Activated naive CD8-positive, alpha-beta T cell treated with anti-CD3 and anti-CD28 coated beads for 36 hours (primary cell): ENCODE measurements at places on chromosomes 3 and 15.

- no peak for DNase-seq
- no peak overlapping the region for H3K27ac ChIP-seq
- H3K4me1 ChIP-seq: no peaks in the 10 kb centered on the region
Measured at GRCh38 chr3:56144805-56145204, 323.5 kb downstream of the ERC2 start.

GRCh38 chr3:160103397-160103796 is 114.8 kb downstream of the IL12A start:
- no peaks in the 10 kb centered on the region for H3K4me1 ChIP-seq
- no peak overlapping the region for H3K27ac ChIP-seq
- no peak overlapping the region for H3K4me3 ChIP-seq
- peaks cover 16% of the 10 kb centered on the region for H3K27me3 ChIP-seq

DNA sequence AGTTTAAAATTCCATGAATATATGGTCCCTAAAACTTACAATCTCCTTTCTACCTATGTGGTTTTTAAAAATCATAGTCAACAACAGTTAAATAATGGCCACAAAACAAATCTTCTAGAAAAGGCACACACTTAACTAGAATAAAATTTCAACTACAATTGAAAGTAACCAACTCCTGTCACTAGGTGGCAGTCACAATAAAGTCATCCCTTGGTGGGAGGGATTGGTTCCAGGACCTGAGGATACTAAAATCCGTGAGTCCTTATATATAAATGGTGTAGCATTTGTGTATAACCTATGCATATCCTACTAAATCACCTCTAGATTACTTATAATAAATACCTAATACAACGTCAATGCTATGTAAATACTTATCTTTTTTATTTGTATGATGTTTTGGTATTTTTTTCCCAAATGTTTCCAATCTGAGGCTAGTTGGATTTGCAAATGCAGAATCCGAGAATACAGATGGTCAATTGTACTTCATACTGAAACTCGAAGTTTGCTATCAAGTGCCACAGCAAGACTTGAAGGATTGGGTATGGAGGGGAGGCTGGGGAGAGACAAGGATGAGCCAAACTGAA is 172.6 kb downstream of the FMN1 start:
- no peak for DNase-seq
- no peak overlapping the region for H3K27ac ChIP-seq
- no peaks in the 10 kb centered on the region for H3K27me3 ChIP-seq
- H3K4me3 ChIP-seq: no peak overlapping the region

GRCh38 chr3:43629257-43629656 is 7.4 kb upstream of the ANO10 start:
- peaks cover 7% of the 10 kb centered on the region for H3K27me3 ChIP-seq
- peak overlapping the region; percentile 63 for H3K4me3 ChIP-seq

DNA sequence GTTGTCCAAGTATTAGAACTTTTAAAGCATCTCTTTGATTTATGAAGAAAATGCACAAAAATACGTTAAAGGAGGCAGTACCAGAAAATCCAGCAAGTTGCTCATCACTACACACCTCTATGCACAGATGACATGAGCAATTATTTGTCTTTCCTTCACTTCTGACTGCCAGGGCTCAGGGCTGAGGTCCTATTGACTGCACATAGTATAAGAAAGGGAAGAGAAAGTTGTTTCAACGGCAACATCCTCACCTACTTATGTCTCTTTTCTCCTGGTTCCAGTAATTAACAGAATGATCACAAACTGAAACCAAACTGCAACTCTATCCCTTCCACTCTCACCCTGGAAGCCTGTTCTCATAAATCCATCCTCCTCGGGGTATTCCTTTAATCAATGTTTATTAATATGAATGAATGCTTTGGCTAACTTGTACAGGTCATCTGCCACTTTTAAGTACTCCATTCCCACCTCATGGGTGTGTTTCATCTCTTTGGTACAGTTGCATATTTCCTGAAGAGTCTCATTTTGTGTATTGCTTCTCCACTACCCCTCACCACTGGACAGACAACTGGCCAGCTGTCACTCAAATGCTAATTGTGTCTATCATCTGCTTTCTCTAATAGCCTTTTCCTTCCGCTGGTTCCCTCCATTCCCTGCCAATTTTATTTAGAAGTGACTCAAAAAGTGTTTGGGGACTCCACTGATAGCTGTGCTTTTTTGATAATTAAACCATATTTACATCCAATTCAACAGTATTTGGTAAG is 34.5 kb downstream of the RAB27A start:
- H3K4me3 ChIP-seq: peak overlapping the region; percentile 77
- peaks cover 72% of the 10 kb centered on the region for H3K36me3 ChIP-seq
- no peaks in the 10 kb centered on the region for H3K27me3 ChIP-seq
- peaks cover 75% of the 10 kb centered on the region for H3K4me1 ChIP-seq
- peak overlapping the region; percentile 94 for H3K27ac ChIP-seq

- H3K4me1 ChIP-seq: no peaks in the 10 kb centered on the region
- H3K4me3 ChIP-seq: no peak overlapping the region
- H3K27me3 ChIP-seq: peaks cover 4% of the 10 kb centered on the region
- H3K36me3 ChIP-seq: no peaks in the 10 kb centered on the region
- no peak for DNase-seq
- no peak overlapping the region for H3K27ac ChIP-seq
Measured at GRCh38 chr15:66221126-66221525, 32.4 kb downstream of the MEGF11 start.

DNA sequence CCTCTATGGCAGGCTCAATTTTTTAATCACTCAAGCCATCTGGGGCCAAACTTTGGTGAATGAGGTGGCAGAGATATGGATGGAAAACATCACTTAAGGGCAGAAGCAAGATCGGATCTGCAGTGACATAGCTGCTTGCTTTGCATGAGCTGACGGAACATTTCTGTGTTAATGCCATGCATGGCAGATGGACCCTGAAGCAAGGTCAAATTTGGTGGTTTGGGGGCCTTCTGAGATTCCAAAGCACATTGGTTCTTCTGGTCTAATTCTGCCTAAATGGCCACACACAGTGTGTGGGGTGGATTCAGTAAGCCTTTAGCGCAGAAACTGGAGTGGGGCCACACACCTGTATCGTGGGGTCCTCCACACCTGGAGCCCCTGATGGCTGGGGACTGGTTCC is 38.3 kb upstream of the BCL2L10 start:
- DNase-seq: no peak
- no peaks in the 10 kb centered on the region for H3K4me1 ChIP-seq

- H3K27ac ChIP-seq: no peak overlapping the region
- no peaks in the 10 kb centered on the region for H3K27me3 ChIP-seq
- peaks cover 15% of the 10 kb centered on the region for H3K36me3 ChIP-seq
- no peak for DNase-seq
- peaks cover 12% of the 10 kb centered on the region for H3K4me1 ChIP-seq
- no peak overlapping the region for H3K4me3 ChIP-seq
Measured at GRCh38 chr3:43231276-43232000, 54.9 kb upstream of the SNRK start.

GRCh38 chr3:21256932-21257331 is 494.1 kb downstream of the ZNF385D start:
- no peak overlapping the region for H3K27ac ChIP-seq
- H3K36me3 ChIP-seq: no peaks in the 10 kb centered on the region
- H3K4me3 ChIP-seq: no peak overlapping the region
- no peaks in the 10 kb centered on the region for H3K4me1 ChIP-seq
- no peaks in the 10 kb centered on the region for H3K27me3 ChIP-seq

DNA sequence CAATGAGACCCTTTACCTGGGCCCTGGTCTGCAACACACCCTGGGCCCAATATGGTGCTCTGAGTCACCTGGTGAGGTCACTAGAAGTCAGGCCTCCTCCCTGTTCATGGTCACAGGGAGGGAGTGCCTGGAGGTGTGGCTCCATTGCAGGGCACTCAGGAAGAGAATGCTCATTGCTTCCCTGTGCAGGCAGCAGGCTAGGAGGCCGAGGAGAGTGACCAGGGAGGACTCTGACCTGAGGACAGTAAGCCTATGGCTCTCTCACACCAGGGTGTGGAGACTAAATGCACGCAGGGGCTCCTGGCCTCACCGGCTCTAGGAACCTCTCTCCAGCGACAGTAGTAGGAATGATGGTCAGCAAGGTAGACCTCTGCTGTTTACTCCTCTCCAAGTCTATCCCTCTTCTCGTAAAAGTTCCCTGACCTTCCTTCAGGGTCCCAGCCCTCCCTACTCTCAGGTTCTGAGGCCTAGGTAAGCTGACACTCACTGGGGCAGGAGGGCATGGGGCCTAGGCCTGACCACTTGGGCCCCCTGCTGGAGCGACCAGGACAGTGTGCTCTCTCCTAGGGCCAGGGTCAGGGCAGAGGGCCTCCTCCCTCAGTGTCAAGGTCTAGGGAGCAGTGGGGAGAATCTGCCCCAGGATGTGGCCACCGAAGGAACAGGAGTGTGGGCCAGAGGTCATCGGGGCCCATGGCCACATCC is 9.6 kb upstream of the SLCO2A1 start:
- DNase-seq: no peak
- no peak overlapping the region for H3K4me3 ChIP-seq
- no peaks in the 10 kb centered on the region for H3K36me3 ChIP-seq
- no peaks in the 10 kb centered on the region for H3K4me1 ChIP-seq

GRCh38 chr3:129577366-129577765 is 29.1 kb downstream of the PLXND1 start:
- no peaks in the 10 kb centered on the region for H3K27me3 ChIP-seq
- H3K4me3 ChIP-seq: no peak overlapping the region
- no peak for DNase-seq
- H3K4me1 ChIP-seq: peaks cover 16% of the 10 kb centered on the region
- H3K27ac ChIP-seq: no peak overlapping the region

GRCh38 chr3:87805670-87806069 is 253.1 kb downstream of the CGGBP1 start:
- H3K4me1 ChIP-seq: peaks cover 3% of the 10 kb centered on the region
- H3K27ac ChIP-seq: no peak overlapping the region
- no peak overlapping the region for H3K4me3 ChIP-seq
- H3K27me3 ChIP-seq: peaks cover 27% of the 10 kb centered on the region

- H3K27ac ChIP-seq: no peak overlapping the region
- no peaks in the 10 kb centered on the region for H3K4me1 ChIP-seq
- no peak for DNase-seq
- no peaks in the 10 kb centered on the region for H3K27me3 ChIP-seq
- H3K4me3 ChIP-seq: no peak overlapping the region
Measured at GRCh38 chr15:88985547-88986393, 72.6 kb upstream of the MFGE8 start.

GRCh38 chr15:40744815-40745152 is 10.3 kb downstream of the RMDN3 start:
- H3K4me3 ChIP-seq: no peak overlapping the region
- no peaks in the 10 kb centered on the region for H3K27me3 ChIP-seq
- DNase-seq: no peak
- no peak overlapping the region for H3K27ac ChIP-seq
- H3K36me3 ChIP-seq: peaks cover 17% of the 10 kb centered on the region

- H3K36me3 ChIP-seq: no peaks in the 10 kb centered on the region
- H3K27ac ChIP-seq: no peak overlapping the region
- H3K4me1 ChIP-seq: no peaks in the 10 kb centered on the region
- H3K27me3 ChIP-seq: peaks cover 9% of the 10 kb centered on the region
- no peak overlapping the region for H3K4me3 ChIP-seq
- DNase-seq: no peak
Measured at GRCh38 chr3:140501061-140501769, 176.6 kb upstream of the TRIM42 start.

DNA sequence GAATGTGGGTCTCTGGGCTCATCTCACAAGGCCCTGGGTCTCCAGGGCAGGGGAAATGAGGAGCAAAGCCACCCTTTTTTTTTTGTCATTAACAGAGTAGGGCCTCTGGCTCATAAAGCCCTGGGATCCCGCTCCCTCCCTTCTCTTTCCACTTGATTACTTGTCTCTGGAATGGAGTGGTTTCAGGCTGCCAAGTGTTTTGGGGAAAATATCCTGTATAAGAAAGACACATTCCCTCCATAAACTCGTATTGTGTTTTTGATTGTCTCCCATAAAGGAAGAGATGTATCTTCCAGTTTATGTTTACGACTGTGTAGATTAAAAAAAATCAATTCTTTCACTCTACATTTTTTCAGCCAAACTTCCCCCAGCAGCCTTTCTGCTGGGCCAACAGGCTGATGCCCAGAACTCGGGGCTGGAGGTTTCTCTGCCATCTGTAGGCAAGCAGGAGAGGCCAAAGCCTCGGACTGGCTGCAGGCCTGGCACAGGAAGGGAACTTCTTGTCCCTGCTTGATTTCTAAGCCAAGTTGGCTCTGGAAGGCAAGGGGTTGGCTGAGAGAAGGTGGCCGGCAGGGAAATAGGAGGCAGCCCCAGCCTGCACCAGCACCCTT is 49.4 kb upstream of the INSYN1 start:
- H3K27me3 ChIP-seq: no peaks in the 10 kb centered on the region
- no peak for DNase-seq
- H3K27ac ChIP-seq: no peak overlapping the region

DNA sequence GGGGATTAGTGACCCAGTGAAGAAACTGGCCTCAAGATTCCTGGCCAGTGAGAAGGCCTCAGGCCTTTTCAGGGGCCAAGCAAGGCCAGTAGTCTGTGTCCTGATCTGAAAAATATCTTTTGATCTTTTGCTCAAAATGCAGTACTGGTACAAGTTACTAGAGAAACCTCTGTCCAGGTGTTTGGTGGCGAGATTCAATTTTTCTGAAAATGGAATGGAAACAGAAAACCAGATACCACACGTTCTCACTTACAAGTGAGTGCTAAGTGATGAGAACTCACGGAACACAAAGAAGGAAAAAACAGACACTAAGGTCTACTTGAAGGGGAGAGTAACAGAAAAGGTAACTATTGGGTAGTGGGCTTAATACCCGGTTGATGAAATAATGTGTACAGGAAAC is 463.4 kb downstream of the ZIC1 start:
- no peak for DNase-seq
- H3K4me1 ChIP-seq: no peaks in the 10 kb centered on the region
- H3K4me3 ChIP-seq: no peak overlapping the region

- H3K27me3 ChIP-seq: no peaks in the 10 kb centered on the region
- peaks cover 2% of the 10 kb centered on the region for H3K4me1 ChIP-seq
- H3K36me3 ChIP-seq: peaks cover 12% of the 10 kb centered on the region
Measured at GRCh38 chr15:73226093-73226814, 142.5 kb downstream of the HCN4 start.

- H3K27me3 ChIP-seq: peaks cover 51% of the 10 kb centered on the region
- H3K4me3 ChIP-seq: peak overlapping the region; percentile 45
- no peak overlapping the region for H3K27ac ChIP-seq
- H3K36me3 ChIP-seq: no peaks in the 10 kb centered on the region
- H3K4me1 ChIP-seq: peaks cover 23% of the 10 kb centered on the region
- peak; percentile 58 for DNase-seq
Measured at GRCh38 chr3:50275996-50276761, 2.7 kb upstream of the LSMEM2 start.

GRCh38 chr3:138862924-138863775 is 28.4 kb upstream of the PIK3CB start:
- no peaks in the 10 kb centered on the region for H3K4me1 ChIP-seq
- H3K4me3 ChIP-seq: no peak overlapping the region
- no peaks in the 10 kb centered on the region for H3K36me3 ChIP-seq
- no peaks in the 10 kb centered on the region for H3K27me3 ChIP-seq
- no peak overlapping the region for H3K27ac ChIP-seq

DNA sequence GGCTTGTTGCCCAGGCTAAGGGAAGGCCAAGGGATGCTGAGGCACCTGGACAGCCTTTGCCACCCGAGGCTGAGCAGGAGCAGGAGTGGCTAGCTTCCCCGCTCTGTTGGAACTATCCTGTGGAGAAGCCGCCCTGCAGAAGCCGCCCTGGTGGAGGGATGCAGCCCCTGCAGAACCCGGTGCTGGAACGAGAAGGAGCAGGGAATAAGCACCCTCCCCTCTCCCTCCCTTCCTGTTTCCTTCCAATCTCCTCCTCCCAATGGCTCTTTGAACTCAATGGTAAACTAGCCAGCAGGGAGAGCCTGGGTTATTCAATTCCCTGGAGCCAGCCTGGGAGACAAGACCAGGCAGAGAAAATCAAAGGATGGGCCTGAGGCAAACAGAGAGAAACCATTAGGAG is 11.8 kb upstream of the HRG start:
- no peak for DNase-seq
- no peaks in the 10 kb centered on the region for H3K27me3 ChIP-seq
- no peaks in the 10 kb centered on the region for H3K4me1 ChIP-seq
- no peak overlapping the region for H3K4me3 ChIP-seq
